Stimulated activated CD8-positive, alpha-beta memory T cell treated with anti-CD3 and anti-CD28 coated beads, Interleukin-15, amount 100 ng/mL, for 24 hours (primary cell): ENCODE measurements at places on chromosomes 6 and 20.

GRCh38 chr20:11522366-11522741 lies 395.3 kb upstream of the BTBD3 start:
- no peak for DNase-seq

DNA sequence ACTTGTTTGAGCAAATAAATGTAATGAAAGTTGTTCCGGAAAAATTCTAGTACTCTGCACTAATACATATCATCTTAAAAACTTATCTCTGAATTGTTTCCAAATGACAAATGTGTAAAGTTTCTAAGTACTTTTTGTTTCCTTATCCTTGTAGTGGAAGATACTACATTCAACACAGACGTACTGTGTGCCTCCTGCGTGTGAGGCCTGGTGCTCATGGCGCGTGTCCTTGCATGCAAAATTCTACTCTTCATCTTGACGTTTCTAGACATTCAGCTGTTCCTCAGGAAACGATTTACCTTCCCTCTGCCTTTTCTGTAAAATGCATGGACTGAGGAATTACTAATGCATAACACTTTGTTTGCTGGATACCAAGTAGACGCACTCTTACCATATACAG lies 11.5 kb downstream of the DLL1 start:
- DNase-seq, result no peak

DNA sequence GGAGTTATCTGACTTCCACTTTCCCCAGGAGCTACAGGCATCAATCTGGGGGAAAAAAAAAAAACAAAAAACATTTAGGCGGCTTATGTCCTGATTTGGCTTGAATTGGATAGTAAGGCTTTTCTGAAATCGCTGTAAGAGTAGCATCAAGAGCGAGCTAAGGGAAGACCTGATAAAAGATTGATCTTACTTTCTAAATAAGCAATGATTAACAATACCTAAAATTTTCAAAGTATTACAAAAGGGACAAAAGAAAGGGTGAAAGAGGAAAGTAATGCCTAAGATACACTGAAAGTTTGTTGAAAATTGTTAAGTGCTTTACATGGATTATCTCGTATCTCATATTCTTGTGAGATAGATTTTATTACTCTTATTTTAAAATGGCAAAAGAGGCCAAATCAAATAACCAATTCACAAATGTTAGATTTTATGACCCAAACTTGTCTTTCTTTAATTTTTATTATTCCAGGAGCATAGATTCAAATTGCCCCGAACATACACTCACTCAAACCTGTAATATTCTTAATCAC lies 106.4 kb upstream of the PRSS16 start:
- DNase-seq, result no peak

DNA sequence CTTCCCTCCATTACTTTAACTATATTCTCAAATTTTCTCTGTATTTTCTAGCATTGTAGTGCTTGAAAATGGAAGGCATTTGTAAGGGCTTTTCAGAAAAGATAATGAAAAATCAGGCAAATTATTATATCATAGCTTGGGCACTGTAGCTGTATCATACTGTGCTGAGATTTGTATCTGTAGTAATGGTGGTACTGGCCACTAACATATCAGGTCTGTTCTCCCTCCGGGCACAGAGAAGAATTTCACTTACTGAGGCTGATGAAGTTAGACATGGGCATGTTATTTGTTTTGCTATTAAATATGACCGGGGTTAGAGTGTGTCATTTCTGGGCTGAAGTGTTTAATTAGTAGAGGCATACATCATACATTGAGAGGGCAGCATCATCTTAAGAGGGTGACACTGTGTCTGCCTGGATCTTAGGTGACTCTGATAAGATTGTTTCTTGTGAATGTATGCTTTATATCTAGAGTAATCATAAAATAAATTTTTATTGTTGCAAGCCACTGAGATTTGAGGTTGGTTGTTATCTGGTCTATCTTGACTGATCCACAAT lies 1395.9 kb downstream of the EPHA7 start:
- no peak for DNase-seq

DNA sequence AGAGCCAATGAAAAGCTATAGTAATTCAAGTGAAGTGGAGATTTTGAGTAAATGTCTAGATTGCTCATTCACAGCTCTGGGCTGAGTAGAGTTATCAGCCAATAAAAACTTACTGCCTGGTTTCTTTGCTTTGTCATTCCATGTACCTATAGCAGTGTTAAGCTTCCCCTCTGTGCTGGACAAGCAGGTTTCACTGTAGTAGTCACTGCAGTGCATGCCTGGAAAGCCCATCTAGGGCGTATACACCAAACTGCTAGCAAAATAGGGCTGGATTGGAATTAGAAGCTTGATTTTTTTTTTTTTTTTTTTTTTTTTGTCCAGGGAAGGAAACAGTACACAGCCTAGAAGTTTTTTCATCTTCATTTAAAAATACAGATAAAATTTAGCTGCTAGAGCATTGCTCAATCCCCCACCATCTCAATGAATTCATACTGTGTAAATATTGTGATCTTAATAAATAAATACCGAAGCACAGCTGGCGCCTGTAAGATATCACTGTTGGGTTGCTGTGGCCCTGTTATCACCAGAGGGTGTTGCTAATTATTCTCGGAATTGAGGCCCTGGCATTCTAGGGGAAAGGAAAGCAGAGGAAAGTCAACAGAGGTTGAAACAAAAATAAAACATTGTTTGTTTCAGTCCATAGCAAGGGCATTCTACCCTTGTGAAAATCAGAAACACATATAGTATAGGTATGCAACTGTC lies 968.5 kb upstream of the GJE1 start:
- no peak for DNase-seq

GRCh38 chr20:51439160-51439689 lies 103.3 kb downstream of the NFATC2 start:
- no peak for DNase-seq

GRCh38 chr20:20017001-20017843 lies at the start of gene NAA20:
Gene NAA20, plus strand, starts transcription at chr20:20017362. Its CDS starts 35 bp downstream, at chr20:20017397.
- peak; percentile 71 for DNase-seq

GRCh38 chr6:158474961-158475343 lies 84.9 kb upstream of the TMEM181 start:
- DNase-seq, result no peak

DNA sequence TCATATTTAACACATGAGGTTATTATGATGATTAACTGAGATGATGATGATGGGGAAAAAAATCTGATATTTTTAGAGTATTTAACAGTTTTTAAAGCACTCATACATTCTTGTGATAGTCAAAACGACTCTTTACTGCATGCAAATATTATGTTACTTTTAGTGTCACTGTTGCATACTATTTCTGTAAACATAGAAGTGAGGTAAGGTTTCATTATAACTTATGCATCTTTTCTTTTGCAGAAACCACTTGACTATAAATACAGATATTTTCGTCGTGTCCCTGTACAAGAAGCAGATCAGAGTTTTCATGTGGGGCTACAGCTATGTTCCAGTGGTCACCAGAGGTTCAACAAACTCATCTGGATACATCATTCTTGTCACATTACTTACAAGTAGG lies 30.1 kb downstream of the FBXO9 start:
- DNase-seq, result no peak

DNA sequence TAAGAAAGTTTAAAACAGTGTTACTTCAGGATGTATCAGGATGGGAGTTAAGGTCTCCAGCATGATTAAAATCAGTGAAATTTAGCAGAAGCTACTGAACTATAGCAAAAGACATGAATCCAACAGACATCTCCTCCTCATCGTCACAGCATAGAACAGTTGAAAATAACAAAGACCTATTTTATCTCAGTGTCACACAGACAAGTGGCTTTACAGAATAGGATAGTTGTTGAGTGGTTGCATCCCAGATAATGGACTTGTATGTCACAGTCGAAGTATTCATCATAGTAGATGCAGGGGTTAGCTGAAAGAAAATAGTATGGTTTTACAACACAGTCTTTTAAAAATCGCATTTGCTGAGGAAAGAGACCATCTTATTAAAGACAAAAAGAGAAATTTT lies 31.2 kb downstream of the CRISP1 start:
- no peak for DNase-seq

DNA sequence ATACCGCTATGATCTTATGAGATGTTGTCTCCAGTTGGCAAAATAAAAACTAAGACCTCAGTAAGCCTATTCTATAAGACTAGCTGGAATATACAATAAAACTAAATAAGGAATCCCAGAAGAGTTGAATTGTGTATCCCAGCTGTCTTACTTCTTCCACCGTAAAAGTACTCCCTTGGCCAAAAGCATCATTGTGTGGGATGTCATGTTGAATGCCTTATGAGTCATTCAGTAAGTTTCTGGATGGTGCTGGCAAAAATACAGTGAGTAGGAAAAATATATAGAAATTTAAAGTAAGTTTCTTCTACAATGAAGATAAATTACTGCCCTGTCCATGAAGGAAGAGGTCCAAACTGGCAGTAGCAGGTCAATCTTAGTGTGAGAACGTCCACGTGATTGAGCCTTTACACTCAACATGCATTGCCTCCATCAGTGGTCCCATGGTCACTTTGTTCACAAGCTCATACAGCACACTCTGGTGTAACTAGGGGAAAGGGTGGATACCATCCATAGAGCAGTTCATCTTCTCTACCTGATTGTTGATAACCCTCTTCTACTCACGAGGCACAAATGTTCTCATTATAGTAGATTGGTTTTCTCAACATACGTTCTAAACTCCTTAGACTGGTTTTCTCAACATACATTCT lies 13.7 kb upstream of the ZNF318 start:
- DNase-seq, result no peak

- no peak for DNase-seq
Observed at GRCh38 chr20:62522748-62523396, 47.1 kb upstream of the GATA5 start.

- no peak for DNase-seq
Observed at GRCh38 chr6:132161283-132161682, 210.1 kb upstream of the CCN2 start.

DNA sequence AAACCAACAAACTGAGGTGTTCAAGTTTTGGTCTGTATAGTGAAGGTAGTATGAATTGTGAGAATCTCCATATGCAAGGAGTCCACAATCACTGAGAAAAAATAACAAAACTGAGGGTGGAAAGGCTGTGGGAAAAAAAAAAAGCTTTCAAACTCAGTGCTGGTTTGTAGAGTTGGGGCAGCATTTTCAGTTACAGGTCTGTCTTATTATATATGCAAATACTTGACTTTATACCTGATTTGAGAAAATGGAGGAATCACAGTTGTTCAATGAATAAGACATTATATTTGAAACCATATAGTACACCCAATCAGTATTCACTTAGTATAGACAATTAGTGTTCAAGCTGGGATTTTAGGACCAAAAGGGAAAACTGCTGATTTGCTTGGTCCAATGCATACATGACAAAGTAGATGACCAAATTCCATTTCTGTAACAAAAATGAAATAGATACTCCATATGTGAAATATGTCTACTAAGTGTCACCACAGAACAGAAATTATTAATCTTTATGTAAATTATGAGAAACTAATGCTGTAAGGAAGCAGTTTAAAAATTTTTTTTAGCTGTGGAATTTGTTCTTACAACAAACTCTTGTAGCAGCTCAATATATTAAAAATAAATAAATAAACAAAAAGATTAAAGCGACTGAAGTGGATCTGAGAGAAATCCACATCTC lies 187.7 kb downstream of the ASCC3 start:
- DNase-seq, result no peak

GRCh38 chr6:40397287-40398033 lies 189.7 kb downstream of the LRFN2 start:
- DNase-seq, result no peak

DNA sequence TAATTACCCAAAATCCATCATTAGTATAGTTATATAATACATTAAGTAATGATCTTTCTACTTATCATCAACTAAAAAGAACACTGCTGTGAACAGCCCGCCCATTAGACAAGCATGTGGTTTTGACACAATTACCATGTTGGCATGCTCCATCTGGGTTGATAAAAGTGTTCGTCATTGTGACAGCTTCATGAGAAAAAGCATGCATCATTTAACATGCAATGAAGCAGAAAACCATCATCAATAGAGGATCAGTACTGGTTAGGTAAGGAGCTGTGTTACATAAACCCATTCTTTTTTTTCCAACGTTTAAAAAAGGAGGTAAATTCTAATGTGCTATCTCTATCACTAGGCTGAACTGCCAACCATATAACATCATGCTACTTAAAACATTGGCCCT lies 101.9 kb downstream of the EPB41L2 start:
- no peak for DNase-seq

DNA sequence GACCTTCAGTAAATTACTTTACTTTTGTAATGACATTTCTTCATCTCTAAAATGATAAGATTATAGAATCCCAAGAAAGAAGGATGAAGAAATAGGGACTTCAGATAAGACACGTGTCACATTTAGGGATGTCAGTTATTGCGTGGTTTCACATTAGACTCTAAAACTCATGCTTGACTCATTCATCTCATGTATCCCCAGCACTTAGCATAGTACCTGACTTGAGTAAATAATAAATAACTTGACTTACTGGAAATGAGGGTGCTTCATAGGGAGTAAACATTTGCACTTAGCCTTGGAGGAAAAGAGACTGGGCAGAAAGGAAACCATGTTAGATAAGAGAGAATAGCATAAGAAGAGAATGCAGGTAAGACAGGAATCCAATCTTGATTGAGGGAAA lies 37.2 kb downstream of the VTA1 start:
- no peak for DNase-seq

GRCh38 chr6:81228912-81229555 lies 523.4 kb downstream of the TENT5A start:
- no peak for DNase-seq

DNA sequence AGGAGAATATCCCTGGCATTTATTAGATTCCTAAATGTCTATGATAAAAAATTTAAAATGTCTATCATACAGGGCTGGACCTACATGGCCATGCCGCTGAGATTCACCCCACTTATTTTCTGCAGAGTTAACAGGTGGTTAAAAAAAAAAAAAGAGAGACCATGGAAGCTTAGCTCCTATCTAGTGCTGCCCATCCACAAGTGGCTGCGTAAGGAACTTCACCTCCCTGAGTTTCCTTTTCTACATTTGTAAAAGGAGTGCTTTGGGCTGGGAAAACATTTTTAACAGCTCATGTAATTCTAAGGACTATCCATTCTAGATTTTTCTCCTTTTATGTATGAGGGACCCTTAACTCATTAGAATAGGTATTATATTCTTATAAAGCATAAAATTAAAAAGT lies 534.1 kb downstream of the MMUT start:
- DNase-seq, result no peak

DNA sequence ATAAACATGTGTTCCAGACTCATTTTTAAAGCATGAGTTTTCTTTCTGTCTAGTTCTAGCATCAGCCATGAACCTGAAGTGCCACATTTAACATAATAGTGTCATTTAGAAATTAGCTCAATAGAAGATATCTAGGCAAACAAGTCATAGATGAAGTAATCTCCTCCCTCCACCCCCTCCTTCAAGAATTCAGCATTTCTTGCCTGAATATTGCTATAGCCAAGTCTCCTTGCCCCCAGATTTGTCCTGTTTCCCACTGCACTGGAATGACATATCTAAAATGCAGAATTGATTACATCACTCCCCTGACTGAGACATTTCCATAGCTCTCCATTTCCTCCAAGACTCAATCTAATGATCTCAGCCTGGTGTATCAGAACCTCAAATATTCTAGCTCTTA lies 134.9 kb upstream of the BACH2 start:
- DNase-seq, result no peak

- no peak for DNase-seq
Observed at GRCh38 chr6:106800379-106800778, 171.0 kb downstream of the QRSL1 start.

GRCh38 chr6:13406781-13407180 lies 78.4 kb upstream of the TBC1D7 start:
- no peak for DNase-seq
